ENCODE measurements at places on chromosomes 7 and 10. TPM values are rescaled to one million over a fixed set of nuclear protein-coding genes. Genes with fewer than 3 reads are reported as not detected.

GSDME gene
- total RNA-seq, result 87.6 TPM

FAM237B gene
- not detected for total RNA-seq

TMEM273 gene
- not detected for total RNA-seq

PPP1R17 gene
- not detected for total RNA-seq

VSTM2A gene
- total RNA-seq, result not detected

MYL10 gene
- total RNA-seq, result not detected

CDK5 gene
- 12.2 TPM for total RNA-seq

TMEM213 gene
- total RNA-seq, result not detected

GDF2 gene
- not detected for total RNA-seq

HTR5A gene
- total RNA-seq, result not detected

ADAM8 gene
- total RNA-seq, result 115 TPM

PLEKHS1 gene
- total RNA-seq, result not detected

ACSM6 gene
- not detected for total RNA-seq

SSC4D gene
- 0.87 TPM for total RNA-seq

PIP gene
- total RNA-seq, result not detected

SPDYE2B gene
- not detected for total RNA-seq

CLCN1 gene
- total RNA-seq, result not detected

CLDN3 gene
- not detected for total RNA-seq

CDNF gene
- total RNA-seq, result 0.47 TPM

SRGN gene
- 5.2 TPM for total RNA-seq

SRPK2 gene
- total RNA-seq, result 30.1 TPM

DNAJC9 gene
- 24.2 TPM for total RNA-seq

DPP6 gene
- not detected for total RNA-seq

EBLN1 gene
- not detected for total RNA-seq

UCMA gene
- total RNA-seq, result not detected

TAF5 gene
- 3.4 TPM for total RNA-seq

CCDC3 gene
- 0.31 TPM for total RNA-seq

FANK1 gene
- total RNA-seq, result 2.1 TPM

LRRD1 gene
- total RNA-seq, result not detected

KCP gene
- 0.47 TPM for total RNA-seq

ZNF804B gene
- total RNA-seq, result not detected

POLR1F gene
- total RNA-seq, result 14.3 TPM

BTBD16 gene
- total RNA-seq, result 0.15 TPM

SFTPD gene
- not detected for total RNA-seq

EPHB4 gene
- total RNA-seq, result 81.7 TPM

ZNF680 gene
- 4.5 TPM for total RNA-seq

TUBB8 gene
- not detected for total RNA-seq

PBLD gene
- 2.2 TPM for total RNA-seq

CALHM3 gene
- not detected for total RNA-seq

HOGA1 gene
- 0.55 TPM for total RNA-seq

HABP2 gene
- total RNA-seq, result not detected

CYP2E1 gene
- total RNA-seq, result not detected

PLCE1 gene
- under 0.01 TPM for total RNA-seq

ACSL5 gene
- total RNA-seq, result not detected

PLPP4 gene
- total RNA-seq, result 2.0 TPM

LEP gene
- 0.04 TPM for total RNA-seq

TDRD1 gene
- total RNA-seq, result 0.31 TPM

CREB5 gene
- total RNA-seq, result 7.0 TPM

ATG9B gene
- 0.08 TPM for total RNA-seq

LRGUK gene
- not detected for total RNA-seq

Data from hair follicular keratinocyte (primary cell).